ENCODE measurements at places on chromosomes 6 and 20.
A peak's percentile ranks its signal among the peaks of the same experiment; 100 is the strongest.

GRCh38 chr20:4781211-4781610, 59.5 kb downstream of the PRND start:
- DNase-seq, result no peak

- DNase-seq, result no peak
These were observed 19.0 kb downstream of the DLL1 start for GRCh38 chr6:170271771-170272314.

DNA sequence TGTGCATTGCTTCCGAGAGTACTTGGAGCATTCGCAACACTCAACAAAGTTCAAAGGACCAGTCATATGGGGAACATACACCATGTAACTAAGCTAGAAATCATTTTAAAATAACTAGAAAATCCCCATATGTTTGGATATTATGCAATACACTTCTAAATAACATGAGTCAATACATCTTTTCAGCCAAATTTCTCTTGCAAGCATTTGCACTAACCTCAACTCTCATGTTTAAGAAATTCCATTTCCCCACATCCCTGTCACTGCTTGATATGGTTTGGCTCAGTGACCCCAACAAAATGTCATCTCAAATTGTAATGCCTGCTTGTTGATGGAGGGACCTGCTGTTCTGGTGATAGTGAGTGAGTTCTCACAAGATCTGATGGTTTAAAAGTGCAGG, 85.7 kb upstream of the CST7 start:
- DNase-seq, result no peak

GRCh38 chr6:68343901-68344300, 291.2 kb upstream of the ADGRB3 start:
- DNase-seq, result no peak

- no peak for DNase-seq
These were observed 14.0 kb downstream of the STK38 start for GRCh38 chr6:36533321-36533720.

DNA sequence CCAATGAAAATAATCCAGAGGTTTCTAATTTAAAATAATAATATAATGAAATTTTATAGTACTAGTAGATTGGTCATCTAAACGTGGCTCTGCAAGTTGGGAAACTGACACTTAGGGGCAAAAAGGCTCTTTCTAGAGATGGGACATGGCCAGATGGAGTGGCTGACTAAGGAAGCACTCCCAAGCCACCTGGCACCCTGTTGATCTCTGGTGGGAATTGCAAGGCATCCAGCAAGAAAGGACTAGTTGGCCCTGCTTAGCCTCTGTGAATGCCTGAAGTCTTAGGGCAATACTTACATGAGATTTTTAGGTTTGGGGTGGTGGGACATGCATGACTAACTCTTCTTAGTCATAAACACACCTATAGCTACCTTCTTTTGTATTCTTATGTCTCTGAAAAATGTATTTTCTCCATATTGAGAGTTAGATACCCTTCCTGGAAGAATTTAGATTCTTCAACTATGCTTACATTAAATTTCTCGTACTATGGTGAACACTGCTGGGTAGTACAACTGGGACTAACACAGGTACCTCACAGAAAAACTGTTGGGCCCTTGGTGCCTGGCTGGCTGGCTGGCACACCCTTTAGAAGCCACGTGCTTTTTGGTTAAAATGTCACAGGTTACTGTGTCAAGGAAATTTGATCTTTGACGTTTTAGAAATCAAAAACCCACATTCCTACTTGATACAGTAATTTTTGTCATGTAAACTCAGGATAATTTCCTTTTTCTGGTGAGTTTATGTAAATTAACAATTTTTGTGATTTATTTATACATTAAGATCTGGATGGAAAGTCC, 25.0 kb upstream of the SH3BGRL2 start:
- DNase-seq, result no peak

DNA sequence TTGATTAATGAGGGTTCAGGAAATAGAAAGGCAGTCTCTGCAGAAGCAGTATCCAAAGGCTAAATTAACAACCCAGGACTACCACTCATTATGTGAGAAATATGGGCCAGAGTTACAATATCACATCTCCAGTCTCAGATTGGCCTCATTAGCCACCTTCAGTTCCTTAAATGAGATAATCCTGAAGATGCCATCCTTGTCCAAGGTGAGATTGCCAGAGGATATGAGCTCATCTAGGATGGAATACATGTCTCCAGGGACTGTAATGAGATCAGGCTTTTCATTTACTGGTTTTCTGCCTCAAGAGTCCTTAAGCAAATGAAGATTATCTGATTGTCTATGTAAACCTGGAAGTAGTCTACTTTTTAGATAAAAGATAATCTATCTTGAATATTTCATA, 196.3 kb downstream of the FUT9 start:
- DNase-seq, result no peak

GRCh38 chr6:133983099-133983939, 30.3 kb downstream of the TBPL1 start:
- peak; percentile 14 for DNase-seq

DNA sequence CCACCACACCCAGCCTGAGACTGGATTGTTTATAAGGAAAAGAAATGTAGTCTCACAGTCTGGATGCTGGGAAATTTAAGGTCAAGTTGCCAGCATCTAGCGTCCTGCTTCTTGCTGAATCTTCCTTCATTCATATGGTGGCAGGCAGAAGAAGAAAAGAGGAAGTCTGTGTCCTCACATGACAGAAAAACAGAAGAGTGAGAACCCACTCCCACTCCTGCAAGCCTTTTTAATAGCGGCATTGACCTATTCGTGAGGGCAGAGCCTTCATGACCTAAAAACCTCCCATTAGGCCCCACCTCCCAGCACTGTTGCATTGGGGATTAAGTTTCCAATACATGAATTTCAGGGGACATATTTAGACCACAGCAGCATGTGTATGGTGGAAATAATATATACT, 160.8 kb upstream of the BMP2 start:
- no peak for DNase-seq

All from stimulated activated CD8-positive, alpha-beta memory T cell treated with anti-CD3 and anti-CD28 coated beads, Interleukin-4, amount 100 ng/mL, for 4 hours (primary cell).